ENCODE measurements at places on chromosomes 16 and 17.
A peak's percentile ranks its signal among the peaks of the same experiment; 100 is the strongest.

DNA sequence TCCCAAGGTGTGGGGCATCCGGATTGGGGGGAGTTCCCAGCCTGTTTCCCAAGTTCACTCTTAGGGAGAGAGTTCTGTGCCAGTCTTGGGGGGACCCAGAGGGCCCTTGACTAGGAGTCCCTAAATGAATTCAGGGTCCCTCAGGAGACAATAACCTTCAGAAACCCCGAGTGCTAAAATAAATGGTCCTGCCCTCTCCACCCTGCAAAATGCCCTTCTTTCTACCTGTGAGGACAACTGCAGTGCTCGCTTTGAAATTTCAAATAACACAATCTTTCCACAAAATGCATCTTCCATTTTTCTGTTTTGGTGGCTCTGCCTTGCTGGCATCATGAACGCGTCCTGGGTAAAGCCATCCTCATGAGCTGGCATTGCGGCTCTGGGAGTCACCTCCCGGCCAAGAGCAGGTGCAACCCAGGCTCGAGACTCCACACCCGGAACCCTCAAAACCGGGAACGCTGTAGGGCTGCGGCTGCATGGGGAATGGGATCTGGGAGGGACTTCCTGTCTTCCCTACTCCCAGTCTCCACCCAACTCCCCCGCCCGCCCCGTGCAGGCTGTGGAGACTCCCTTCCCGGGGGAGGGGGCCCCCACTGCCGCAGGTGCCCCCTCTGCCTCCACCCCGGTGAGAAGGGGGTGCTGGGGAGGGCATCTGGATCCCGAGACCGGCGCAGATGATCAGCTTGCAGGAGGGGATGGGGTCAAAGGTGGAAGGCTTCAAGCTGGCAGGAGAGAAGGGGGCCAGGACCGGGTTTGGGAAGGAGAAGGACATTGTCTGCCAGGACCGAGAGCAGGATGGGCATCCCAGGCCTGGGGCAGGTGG lies at the start of gene ZNF205:
TSS of gene ZNF205 (plus strand) at position 529 of the 823 bp plus-strand sequence. CDS start 845 bp downstream, outside the sequence.
- no peak for DNase-seq

DNA sequence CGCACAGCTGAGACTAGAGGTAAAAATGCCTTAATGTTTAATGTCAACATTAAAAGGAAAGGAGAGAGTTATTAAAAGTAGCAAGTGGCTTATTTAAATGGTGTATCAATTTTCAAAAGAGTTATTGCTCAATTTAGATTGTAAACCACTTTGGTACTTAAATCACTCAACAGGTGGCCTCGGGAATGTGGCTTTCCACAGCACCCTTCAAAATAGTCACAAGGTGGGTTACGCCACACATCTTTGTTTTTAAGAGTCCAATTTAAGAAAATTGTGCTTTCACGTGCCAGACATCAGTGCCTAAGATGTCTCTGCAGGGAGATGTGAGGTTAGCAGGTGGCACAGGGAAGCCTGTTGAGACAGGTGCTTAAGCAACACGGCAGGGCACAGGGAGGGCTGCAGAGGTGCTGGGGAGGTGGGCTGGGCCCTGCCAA lies 27.5 kb upstream of the ADCY7 start:
- DNase-seq = no peak

DNA sequence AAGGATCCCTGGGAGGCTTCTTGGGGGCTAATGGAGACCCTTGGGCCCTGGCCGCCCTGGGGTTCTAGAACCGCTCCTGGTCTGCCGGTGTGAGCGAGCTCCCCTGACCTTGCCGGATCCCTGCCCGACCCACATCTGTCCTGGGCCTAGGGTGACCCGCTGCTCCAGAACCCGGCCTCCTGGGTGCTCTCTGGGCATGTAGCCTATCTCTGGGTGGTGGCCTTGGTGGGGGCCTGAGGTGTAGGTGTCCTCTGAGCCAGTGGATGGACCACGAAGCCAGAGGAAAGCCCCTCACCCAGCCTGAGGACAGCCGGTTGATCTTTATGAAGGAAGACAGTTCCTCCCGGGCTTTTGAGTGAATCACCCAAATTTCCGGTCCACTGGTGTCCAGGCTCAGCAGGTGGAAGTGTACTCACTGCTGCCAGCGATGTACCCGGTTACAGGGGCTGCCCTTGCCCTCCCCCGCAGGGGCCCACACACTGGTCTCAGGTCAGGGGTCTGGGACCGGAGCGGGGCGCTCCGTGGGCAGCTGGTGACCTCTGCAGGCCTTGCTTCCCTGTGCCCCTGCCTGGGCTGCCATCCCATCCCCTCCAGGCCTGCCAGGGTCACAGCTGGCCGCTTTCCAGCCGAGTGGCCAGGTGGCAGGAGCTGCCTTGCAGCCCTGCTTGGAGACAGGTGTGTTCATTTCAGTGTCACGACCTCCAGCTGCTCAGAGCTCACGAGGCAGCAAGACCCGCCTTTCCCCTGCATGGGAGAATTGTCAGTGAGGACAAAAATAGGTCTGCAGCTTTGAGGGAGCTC lies 10.5 kb upstream of the GSE1 start:
- no peak for DNase-seq

DNA sequence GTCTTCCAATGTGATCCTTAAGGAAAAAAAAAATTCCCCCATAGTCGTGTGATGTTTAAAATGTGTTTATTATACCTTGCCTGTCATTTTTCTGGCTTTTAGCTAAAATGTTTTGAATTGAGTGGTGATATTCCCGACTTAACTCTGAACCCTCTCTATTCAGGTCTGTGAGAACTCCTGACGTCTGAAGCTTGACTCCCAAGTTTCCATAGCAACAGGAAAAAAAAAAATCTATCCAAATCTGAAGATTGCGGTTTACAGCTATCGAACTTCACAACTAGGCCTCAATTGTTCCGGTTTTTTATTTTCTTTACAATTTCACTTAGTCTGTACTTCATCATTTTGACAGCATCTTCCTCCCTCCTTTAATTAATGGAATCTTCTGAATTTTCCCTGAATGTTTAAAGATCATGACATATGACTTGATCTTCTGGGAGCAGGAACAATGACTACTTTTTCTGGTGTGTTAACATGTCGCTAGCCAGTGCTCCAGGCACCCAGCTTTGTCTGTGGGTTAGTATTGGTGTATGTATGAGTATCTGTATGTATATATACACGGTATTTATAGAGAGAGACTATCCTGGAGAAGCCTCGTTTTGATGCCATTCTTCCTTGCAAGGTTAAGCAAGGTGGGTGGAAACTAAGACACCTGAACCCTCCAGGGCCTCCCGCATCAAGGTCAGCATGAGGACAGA lies 12.8 kb upstream of the HSBP1 start:
- DNase-seq = no peak

GRCh38 chr17:16820161-16820877 lies 130.3 kb downstream of the CCDC144A start:
- no peak for DNase-seq

- no peak for DNase-seq
These were observed 48.5 kb downstream of the HAPSTR1 start for GRCh38 chr16:9139965-9140364.

GRCh38 chr17:27980043-27980442 lies 62.4 kb upstream of the NLK start:
- peak; percentile 38 for DNase-seq

GRCh38 chr17:29250666-29251065 lies 4.0 kb downstream of the CRYBA1 start:
- no peak for DNase-seq

Measured in retinal pigment epithelial cell (primary cell).